Upper lobe of left lung (tissue), 6 donors: ENCODE measurements at places on chromosomes 4 and X.
A peak's percentile ranks its signal among the peaks of the same experiment; 100 is the strongest.

GRCh38 chr4:148248824-148249223 is 193.4 kb downstream of the NR3C2 start:
- H3K4me1 ChIP-seq: no peaks in the 10 kb centered on the region
- H3K27me3 ChIP-seq: no peaks in the 10 kb centered on the region
- H3K4me3 ChIP-seq: no peak overlapping the region
- no peak for DNase-seq

- no peak overlapping the region for H3K4me3 ChIP-seq
- no peak overlapping the region for H3K27ac ChIP-seq
- no peaks in the 10 kb centered on the region for H3K27me3 ChIP-seq
- no peak for DNase-seq
Observed at GRCh38 chr4:164890691-164891090, 13.7 kb downstream of the APELA start.

DNA sequence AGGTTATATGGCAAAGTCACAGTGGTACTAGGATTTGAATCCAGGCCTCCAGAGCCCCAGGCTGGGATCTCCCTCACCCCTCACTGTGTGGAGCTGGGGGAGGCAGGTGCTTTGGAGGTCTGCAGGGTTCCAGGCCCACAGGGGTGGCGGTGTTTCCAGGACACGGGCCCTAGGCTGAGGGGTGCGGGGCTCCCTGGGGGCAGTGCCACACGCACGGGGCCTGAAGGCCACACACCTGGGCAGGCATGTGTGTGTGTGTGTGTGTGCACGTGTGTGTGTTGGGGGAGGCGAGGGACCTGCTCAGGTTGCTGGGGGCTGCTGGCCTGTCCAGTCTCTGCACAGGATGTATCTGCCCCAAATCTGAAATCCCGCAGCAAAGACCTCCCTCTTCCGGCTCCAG is 18.8 kb downstream of the SH3TC1 start:
- peaks cover 12% of the 10 kb centered on the region for H3K4me1 ChIP-seq
- no peak overlapping the region for H3K4me3 ChIP-seq
- no peaks in the 10 kb centered on the region for H3K27me3 ChIP-seq
- DNase-seq: no peak
- no peak overlapping the region for H3K27ac ChIP-seq

DNA sequence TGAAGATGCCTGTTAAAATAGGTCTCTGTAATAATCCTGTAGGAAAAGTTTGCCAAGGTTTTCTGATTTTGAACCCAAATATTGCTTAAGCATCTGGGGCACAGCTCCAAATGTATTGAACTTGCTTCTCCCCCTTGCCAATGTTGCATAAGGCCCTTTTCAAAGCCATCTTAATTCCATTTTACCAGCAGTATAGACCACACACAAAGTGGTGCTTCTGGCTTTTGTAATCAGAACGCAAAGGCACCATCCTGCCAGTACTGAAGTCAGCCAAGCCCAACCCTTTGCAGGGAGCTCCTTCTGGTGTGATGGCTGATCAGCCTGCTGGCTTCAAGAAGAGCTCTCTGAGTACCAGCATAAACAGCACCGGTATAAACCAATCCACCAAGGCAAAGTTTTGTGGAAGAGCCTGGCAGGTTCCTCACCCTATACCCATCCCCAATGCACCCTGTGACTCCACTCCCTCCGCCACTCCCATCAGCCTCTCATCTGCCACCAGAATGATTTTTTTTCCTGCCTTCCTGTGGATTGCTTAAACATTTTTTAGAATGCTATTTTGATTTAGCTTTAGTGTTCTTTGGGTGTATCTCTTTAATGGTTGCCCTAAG is 39.2 kb upstream of the USP9X start:
- no peaks in the 10 kb centered on the region for H3K27me3 ChIP-seq
- H3K4me1 ChIP-seq: no peaks in the 10 kb centered on the region
- no peak for DNase-seq
- H3K36me3 ChIP-seq: no peaks in the 10 kb centered on the region
- H3K4me3 ChIP-seq: no peak overlapping the region

GRCh38 chrX:138711399-138712347 is at the start of gene FGF13:
Gene FGF13, minus strand, starts transcription at chrX:138711717. Its CDS starts 714 bp downstream, at chrX:138711003.
- peak within 1 kb of the TSS; percentile 57 for H3K27ac ChIP-seq
- no peaks in the 10 kb centered on the region for H3K27me3 ChIP-seq
- peak within 1 kb of the TSS; percentile 33 for H3K4me3 ChIP-seq
- DNase-seq: peak; percentile 25
- H3K4me1 ChIP-seq: no peaks in the 10 kb centered on the region

DNA sequence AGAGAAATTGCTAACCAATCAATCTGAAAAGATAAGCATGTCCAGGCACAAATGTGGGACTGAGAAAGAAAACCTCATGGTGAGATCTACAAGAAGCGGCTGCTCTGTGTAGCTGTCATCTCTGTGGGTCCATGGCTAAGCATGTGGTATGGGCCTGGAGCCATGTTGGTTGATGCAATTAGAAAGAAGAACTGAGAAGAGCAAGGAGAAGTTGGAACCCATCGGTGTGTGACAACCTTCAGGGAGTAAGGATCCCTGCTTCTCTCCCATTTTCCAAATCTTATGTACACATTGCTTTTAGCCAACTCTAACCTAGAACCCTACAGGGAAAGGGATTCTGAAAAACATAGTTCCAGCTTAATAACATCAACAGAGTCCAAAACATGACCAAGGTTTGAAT is 890.2 kb downstream of the FSTL5 start:
- no peak overlapping the region for H3K4me3 ChIP-seq
- H3K4me1 ChIP-seq: no peaks in the 10 kb centered on the region
- H3K27ac ChIP-seq: no peak overlapping the region
- H3K36me3 ChIP-seq: no peaks in the 10 kb centered on the region

DNA sequence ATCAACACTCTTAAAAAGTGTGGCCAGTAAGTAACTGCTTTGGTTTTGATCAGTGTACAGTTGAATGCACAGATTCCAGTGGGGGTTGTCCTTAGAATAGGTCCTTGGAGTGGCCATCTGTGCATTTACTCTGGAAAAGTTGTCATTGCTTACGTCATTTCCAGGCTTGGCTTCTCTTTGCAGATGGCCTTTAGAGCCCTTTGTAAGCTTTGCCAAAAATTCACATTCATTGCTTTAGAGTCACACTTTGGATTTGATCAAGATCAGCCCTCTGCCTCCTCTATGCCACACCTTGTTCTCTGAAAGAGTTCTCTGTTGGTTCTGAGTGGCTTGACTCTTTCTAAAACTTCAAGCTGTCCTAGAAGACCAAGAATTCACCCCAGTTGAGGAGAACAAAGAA is 83.9 kb downstream of the MAMLD1 start:
- H3K4me1 ChIP-seq: peaks cover 5% of the 10 kb centered on the region
- H3K4me3 ChIP-seq: no peak overlapping the region
- no peak for DNase-seq
- H3K27ac ChIP-seq: no peak overlapping the region
- H3K36me3 ChIP-seq: no peaks in the 10 kb centered on the region

GRCh38 chr4:71050809-71051208 is 57.4 kb downstream of the DCK start:
- no peak for DNase-seq
- H3K4me1 ChIP-seq: no peaks in the 10 kb centered on the region
- no peak overlapping the region for H3K4me3 ChIP-seq
- H3K27me3 ChIP-seq: no peaks in the 10 kb centered on the region
- H3K36me3 ChIP-seq: no peaks in the 10 kb centered on the region

- peaks cover 9% of the 10 kb centered on the region for H3K4me1 ChIP-seq
- H3K36me3 ChIP-seq: no peaks in the 10 kb centered on the region
- DNase-seq: no peak
- no peak overlapping the region for H3K27ac ChIP-seq
- no peak overlapping the region for H3K4me3 ChIP-seq
Observed at GRCh38 chr4:105023668-105024055, 123.0 kb upstream of the TET2 start.

GRCh38 chr4:119271361-119272085 is 50.4 kb downstream of the FABP2 start:
- DNase-seq: no peak
- no peaks in the 10 kb centered on the region for H3K27me3 ChIP-seq
- no peak overlapping the region for H3K4me3 ChIP-seq
- no peak overlapping the region for H3K27ac ChIP-seq
- no peaks in the 10 kb centered on the region for H3K4me1 ChIP-seq

- no peak overlapping the region for H3K4me3 ChIP-seq
- no peak overlapping the region for H3K27ac ChIP-seq
- no peaks in the 10 kb centered on the region for H3K36me3 ChIP-seq
- H3K27me3 ChIP-seq: no peaks in the 10 kb centered on the region
- no peak for DNase-seq
- no peaks in the 10 kb centered on the region for H3K4me1 ChIP-seq
Observed at GRCh38 chr4:30208731-30209435, 511.3 kb upstream of the PCDH7 start.

DNA sequence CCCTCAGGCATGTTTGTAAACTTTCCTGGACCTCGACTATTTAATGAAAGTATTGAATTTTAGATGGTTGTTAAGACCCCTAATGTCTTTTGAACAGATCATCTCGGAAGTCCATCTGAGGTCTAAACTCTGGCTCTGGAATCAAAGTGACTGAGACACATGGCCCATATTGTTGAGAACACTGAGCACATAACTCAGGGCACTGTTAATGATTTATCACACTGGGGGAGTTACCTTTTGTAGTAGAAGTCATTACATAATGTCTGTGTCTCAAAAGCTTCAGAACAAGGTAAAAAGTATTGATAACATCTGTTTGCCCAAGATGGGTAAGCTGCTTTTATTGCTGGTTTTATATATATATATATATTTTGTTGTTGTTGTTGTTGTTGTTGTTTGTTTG is 103.4 kb upstream of the HS3ST1 start:
- H3K27me3 ChIP-seq: no peaks in the 10 kb centered on the region
- H3K4me1 ChIP-seq: no peaks in the 10 kb centered on the region
- no peaks in the 10 kb centered on the region for H3K36me3 ChIP-seq
- no peak overlapping the region for H3K4me3 ChIP-seq
